Spleen (tissue), 13 donors: ENCODE measurements at places on chromosomes 16 and 17. TPM values are rescaled to one million over a fixed set of nuclear protein-coding genes. Genes with fewer than 3 reads are reported as not detected.

- H3K27me3 ChIP-seq, result no peaks in the 10 kb centered on the region
- peaks cover 68% of the 10 kb centered on the region for H3K36me3 ChIP-seq
- no peak overlapping the region for H3K4me3 ChIP-seq
- no peak for DNase-seq
- H3K4me1 ChIP-seq, result no peaks in the 10 kb centered on the region
- H3K27ac ChIP-seq, result no peak overlapping the region
Measured at GRCh38 chr16:3541527-3542155, 35.6 kb downstream of the NLRC3 start.

The FOXN1 gene
- not detected for polyA plus RNA-seq

The OTOP2 gene
- polyA plus RNA-seq, result not detected

GRCh38 chr16:11303405-11304138 is 22.4 kb upstream of the PRM1 start:
- no peak overlapping the region for H3K4me3 ChIP-seq
- H3K36me3 ChIP-seq, result no peaks in the 10 kb centered on the region
- H3K27me3 ChIP-seq, result no peaks in the 10 kb centered on the region
- DNase-seq, result no peak

The TCAP gene
- 2.0 TPM for polyA plus RNA-seq

- peaks cover 5% of the 10 kb centered on the region for H3K27me3 ChIP-seq
- DNase-seq, result peak; percentile 91
- H3K4me3 ChIP-seq, result peak overlapping the region; percentile 66
- H3K27ac ChIP-seq, result no peak overlapping the region
Measured at GRCh38 chr17:49996495-49997300, 1.7 kb upstream of the DLX3 start.

The TANGO6 gene
- 1.9 TPM for polyA plus RNA-seq

DNA sequence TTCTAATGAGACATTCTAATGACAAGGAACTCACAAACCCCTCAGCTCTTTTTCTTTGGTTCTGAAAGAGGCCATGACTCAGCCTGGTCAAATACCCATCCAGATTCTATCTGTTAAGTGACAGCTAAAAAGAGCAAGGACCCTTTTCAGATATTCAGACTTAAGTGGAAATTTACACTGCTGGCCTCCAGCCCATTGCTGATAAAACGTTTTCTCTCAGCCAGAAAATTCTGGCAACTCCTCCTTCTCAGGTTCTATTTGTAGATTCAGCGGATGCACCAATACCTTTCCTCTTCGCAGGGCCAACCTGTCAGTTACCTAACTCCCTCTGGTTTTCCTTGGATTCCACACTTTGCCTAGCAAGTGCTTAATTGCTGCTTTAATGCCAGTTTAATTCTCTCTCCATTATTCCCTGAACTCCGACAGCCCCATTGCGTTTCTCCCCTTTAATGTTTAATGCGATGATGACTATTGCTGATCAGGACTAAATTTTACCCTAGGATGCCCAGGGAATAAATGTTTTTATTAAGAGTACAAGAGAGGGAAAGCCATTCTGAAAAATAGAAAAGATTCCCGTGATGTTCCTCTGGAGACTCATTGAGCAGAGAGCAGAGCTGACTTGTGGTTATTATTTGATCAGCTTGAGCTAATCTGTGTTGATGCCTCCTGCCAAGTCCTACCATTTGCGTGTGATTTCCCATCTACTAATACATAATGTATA is 35.9 kb upstream of the TOM1L1 start:
- H3K27ac ChIP-seq, result no peak overlapping the region
- no peaks in the 10 kb centered on the region for H3K27me3 ChIP-seq
- no peak for DNase-seq
- no peak overlapping the region for H3K4me3 ChIP-seq
- H3K4me1 ChIP-seq, result no peaks in the 10 kb centered on the region

- H3K36me3 ChIP-seq, result no peaks in the 10 kb centered on the region
- DNase-seq, result no peak
- H3K27me3 ChIP-seq, result peaks cover 20% of the 10 kb centered on the region
Measured at GRCh38 chr17:73309727-73310596, 1.8 kb downstream of the CDC42EP4 start.

DNA sequence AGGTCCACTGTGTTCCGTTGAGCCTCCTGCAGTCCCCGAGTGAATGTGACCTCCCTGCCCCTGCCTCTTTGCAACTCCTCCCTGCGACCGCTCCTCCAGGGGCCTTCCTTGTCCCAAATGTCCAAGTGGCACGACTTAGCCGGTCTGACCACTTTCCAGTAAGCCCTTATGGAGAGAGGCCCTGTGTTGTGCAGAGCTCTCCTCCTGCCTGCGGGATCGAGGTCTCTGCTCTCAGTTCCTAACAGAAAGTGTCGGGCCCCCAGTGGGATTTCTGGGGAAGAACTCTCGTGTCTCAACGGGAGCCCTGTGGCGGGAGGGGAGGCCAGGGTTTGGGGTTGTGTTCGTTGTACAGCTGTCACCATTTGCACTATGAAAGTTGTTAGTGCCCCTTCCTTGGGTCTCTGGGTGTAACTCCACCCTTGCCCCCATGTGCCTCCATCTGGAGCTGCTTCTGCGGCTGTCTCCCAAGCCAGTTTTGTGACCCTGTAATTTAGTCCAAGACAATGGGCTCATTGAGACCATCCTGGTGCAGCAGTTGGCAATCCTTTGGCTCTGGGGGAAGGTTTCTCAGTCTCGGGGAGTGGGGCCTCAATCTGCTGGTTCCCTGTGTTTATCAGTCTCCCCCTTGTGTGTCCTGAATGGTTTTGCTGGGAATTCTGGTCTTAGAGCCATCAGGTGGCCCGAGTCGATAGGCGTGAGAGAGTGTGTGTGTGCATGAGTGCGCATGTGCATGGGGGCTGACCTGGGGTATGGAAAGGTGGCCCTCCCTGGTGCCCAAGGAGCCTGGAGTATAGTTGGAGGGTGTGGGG is 234.5 kb downstream of the SEC14L1 start:
- H3K4me3 ChIP-seq, result peak overlapping the region; percentile 99
- no peaks in the 10 kb centered on the region for H3K36me3 ChIP-seq
- H3K27ac ChIP-seq, result peak overlapping the region; percentile 94
- peaks cover 67% of the 10 kb centered on the region for H3K4me1 ChIP-seq

GRCh38 chr17:45155029-45155428 is 6.6 kb upstream of the HEXIM2 start:
- H3K36me3 ChIP-seq, result peaks cover 41% of the 10 kb centered on the region
- no peaks in the 10 kb centered on the region for H3K27me3 ChIP-seq
- H3K27ac ChIP-seq, result peak overlapping the region; percentile 28
- no peak for DNase-seq

DNA sequence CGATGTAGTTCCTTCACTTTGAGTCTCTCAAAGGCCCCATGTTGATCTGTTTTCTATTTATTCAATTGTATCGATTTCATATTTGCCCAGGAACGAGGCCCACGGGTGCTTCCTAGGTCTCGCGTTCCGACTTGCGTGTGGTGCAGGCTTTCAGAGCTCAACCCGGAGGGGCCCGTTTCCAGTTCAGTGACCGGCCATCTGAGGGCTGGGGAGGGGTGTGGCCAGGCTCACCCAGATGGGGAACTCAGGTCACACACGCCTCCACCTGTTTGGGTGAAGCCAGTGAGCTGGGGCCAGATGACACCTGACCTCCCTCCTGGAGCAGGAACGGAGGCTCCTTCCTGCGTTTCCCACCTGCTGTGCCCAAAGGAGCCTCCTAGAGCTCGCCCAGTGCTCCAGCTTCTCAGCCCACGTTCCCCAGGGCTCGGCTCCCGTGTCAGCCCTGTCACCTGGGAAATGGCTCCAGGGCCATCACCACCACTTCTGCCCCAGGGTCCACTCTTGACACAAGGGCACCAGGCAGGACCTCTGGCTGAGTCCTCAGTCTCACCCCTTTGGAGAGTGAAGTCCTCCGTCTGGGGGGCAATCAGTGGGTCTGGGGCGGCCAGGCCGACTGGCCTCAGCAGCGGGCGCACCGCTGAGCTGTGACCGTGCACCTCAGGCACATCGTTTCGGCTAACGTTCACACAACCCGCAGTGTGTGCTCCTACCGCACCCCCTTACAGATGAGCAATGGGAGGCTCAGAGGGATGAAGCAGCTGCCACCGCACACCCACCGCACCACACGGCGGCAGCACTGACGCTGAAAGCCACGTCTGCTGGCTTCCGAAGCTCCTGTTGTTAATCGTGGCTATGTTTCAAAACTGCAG is 18.0 kb downstream of the FOXF1 start:
- peaks cover 18% of the 10 kb centered on the region for H3K36me3 ChIP-seq
- no peaks in the 10 kb centered on the region for H3K27me3 ChIP-seq
- no peak overlapping the region for H3K4me3 ChIP-seq
- H3K27ac ChIP-seq, result no peak overlapping the region

The TNFRSF17 gene
- 14.7 TPM for polyA plus RNA-seq

- no peak overlapping the region for H3K4me3 ChIP-seq
- H3K27ac ChIP-seq, result no peak overlapping the region
- H3K36me3 ChIP-seq, result peaks cover 3% of the 10 kb centered on the region
- peaks cover 8% of the 10 kb centered on the region for H3K4me1 ChIP-seq
Measured at GRCh38 chr17:77489239-77489892, 348.6 kb downstream of the SEC14L1 start.

GRCh38 chr17:50908860-50909764 is 43.0 kb upstream of the TOB1 start:
- H3K4me3 ChIP-seq, result no peak overlapping the region
- peak; percentile 79 for DNase-seq
- no peaks in the 10 kb centered on the region for H3K36me3 ChIP-seq
- H3K27me3 ChIP-seq, result no peaks in the 10 kb centered on the region
- peak overlapping the region; percentile 79 for H3K27ac ChIP-seq

DNA sequence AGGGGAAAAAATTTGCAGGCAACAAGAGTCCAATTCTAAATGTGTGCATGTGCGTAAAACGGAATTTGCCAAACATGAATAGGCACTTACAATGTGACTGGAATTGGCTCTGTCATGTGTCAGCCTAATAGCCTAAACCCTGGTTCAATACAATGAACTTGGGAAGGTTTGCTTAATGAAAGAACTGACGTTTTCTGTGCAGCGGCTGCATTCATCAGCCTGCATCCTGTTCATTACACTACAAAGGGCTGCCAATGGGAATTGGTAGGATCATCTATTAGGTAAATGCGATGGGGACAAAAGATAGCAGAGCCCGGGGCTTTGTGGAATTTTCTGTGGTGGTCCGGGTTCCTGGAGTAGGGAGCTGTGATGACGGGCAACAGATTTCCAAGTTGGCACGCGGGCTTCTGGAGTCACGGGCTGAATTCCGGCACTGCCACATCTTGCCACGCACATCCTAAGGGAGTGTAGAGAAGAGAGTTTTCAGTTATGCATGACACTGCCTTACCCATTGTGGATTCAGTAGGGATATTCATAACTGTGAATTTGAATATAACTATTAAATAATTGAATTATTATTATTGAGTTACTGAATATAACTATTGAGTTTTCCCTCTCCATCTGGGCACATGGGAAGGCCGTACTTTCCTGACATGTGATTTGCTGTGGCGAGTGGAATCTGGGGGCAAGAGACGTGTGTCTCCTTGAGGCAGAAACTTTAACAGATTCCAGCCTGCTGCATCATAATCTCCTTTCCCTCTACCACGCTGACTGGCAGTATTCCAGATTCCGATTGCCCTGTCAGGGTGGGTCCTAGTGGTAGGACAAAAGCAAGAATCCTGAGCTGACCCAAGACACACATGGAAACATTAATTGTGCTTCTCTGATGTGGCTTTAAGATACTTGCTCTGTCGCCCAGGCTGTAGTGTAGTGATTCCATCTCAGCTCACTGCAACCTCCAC is 565.6 kb downstream of the WWOX start:
- H3K27me3 ChIP-seq, result no peaks in the 10 kb centered on the region
- no peak for DNase-seq
- no peak overlapping the region for H3K4me3 ChIP-seq
- no peak overlapping the region for H3K27ac ChIP-seq
- H3K4me1 ChIP-seq, result peaks cover 10% of the 10 kb centered on the region
- no peaks in the 10 kb centered on the region for H3K36me3 ChIP-seq

DNA sequence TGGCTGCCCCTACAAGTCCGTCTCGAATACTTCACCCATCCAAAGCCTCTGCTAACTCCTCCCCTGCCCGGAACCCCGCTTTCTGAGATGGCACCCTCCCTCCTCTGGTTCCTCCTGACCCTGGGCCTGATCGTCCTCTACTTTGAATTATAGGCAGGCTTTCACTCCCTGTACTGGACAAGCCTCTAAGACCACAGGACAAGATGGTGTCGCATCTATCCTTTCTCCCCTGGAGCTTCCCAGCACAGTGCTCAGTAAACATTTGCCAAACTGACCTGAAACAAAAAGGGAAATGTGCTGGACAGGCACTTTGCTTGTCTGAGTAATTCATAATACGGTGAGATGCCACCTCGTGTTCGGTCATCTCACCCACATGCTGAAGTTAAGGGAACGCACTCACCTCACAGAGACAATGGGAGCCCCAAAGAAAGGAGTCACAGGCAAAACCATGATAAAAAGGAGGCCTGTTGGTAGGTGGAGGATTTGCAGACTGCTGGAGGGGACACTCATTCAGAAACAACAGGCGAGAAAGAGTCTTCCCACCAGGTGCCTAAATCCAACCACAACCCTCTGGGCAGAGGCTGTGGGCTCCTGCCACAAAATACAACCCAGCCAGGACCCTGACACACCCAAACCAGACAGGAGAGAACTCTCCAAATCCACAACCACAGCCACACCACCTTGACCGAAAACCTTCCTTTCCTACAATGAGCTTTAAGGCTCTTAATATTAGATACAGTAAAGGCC is 28.2 kb downstream of the SNN start:
- peaks cover 92% of the 10 kb centered on the region for H3K36me3 ChIP-seq
- H3K27ac ChIP-seq, result no peak overlapping the region
- no peak overlapping the region for H3K4me3 ChIP-seq
- H3K27me3 ChIP-seq, result no peaks in the 10 kb centered on the region
- DNase-seq, result no peak
- peaks cover 23% of the 10 kb centered on the region for H3K4me1 ChIP-seq

GRCh38 chr16:50395763-50396710 is 27.2 kb upstream of the BRD7 start:
- H3K4me1 ChIP-seq, result no peaks in the 10 kb centered on the region
- no peak overlapping the region for H3K27ac ChIP-seq
- DNase-seq, result no peak
- H3K27me3 ChIP-seq, result no peaks in the 10 kb centered on the region

The BTBD17 gene
- 0.06 TPM for polyA plus RNA-seq

The MYO1C gene
- 14.6 TPM for polyA plus RNA-seq

- no peak overlapping the region for H3K4me3 ChIP-seq
- H3K4me1 ChIP-seq, result peaks cover 25% of the 10 kb centered on the region
Measured at GRCh38 chr17:8081876-8082275, 5.6 kb downstream of the ALOX12B start.

DNA sequence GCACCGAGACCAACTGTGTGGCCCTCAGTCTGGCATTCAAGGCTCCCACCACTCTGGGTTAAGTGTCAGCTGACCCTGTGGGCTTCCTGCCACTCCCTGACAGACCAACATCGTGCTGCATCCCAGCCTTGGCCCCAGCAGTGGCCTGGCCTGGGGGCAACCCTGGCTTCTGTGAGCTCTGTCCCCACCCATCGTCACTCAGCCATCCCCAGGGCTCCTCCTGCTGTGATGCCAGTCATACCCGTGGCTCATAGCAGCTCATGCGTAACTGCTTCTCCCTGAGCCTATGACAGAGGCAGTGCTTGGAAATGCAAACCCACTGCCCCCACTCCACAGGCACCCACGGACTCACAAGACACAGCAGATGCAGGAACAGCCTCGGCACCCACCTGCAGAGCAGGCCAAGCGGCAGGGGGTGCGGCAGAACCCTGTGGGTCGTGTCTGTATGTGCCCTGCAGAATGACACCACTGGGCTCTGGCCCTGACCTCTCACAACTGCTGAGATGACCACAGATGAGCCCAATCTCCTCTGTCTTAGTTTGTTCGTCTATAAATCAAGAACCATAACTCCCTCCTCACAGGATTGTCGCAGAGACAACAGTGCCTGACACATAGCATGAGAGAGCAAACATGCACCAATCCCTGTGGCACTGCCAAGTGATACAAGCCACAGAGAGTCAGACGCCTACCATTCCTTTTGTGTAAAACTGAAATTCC is 26.6 kb downstream of the PIEZO1 start:
- no peaks in the 10 kb centered on the region for H3K27me3 ChIP-seq
- peaks cover 48% of the 10 kb centered on the region for H3K36me3 ChIP-seq
- H3K4me3 ChIP-seq, result no peak overlapping the region
- H3K4me1 ChIP-seq, result peaks cover 21% of the 10 kb centered on the region
- no peak for DNase-seq
